ENCODE measurements at places on chromosomes 11 and 22. TPM values are rescaled to one million over a fixed set of nuclear protein-coding genes. Genes with fewer than 3 reads are reported as not detected.

POU2AF2 gene
- polyA plus RNA-seq: not detected

MMP1 gene
- polyA plus RNA-seq: 0.34 TPM

YPEL4 gene
- polyA plus RNA-seq: 0.17 TPM

C11orf16 gene
- polyA plus RNA-seq: not detected

OR8G1 gene
- not detected for polyA plus RNA-seq

INPP5J gene
- polyA plus RNA-seq: 1.2 TPM

CEP126 gene
- 0.70 TPM for polyA plus RNA-seq

SMDT1 gene
- polyA plus RNA-seq: 86.4 TPM

NAALAD2 gene
- 0.32 TPM for polyA plus RNA-seq

C11orf86 gene
- polyA plus RNA-seq: 0.08 TPM

RFPL3 gene
- polyA plus RNA-seq: not detected

GDPD5 gene
- 49.8 TPM for polyA plus RNA-seq

TCN2 gene
- 29.2 TPM for polyA plus RNA-seq

ASRGL1 gene
- 6.9 TPM for polyA plus RNA-seq
